ENCODE measurements at places on chromosomes 3 and 15. TPM values are rescaled to one million over a fixed set of nuclear protein-coding genes. Genes with fewer than 3 reads are reported as not detected.
A peak's percentile ranks its signal among the peaks of the same experiment; 100 is the strongest.

Gene CLDN11
- total RNA-seq = 28.7 TPM

DNA sequence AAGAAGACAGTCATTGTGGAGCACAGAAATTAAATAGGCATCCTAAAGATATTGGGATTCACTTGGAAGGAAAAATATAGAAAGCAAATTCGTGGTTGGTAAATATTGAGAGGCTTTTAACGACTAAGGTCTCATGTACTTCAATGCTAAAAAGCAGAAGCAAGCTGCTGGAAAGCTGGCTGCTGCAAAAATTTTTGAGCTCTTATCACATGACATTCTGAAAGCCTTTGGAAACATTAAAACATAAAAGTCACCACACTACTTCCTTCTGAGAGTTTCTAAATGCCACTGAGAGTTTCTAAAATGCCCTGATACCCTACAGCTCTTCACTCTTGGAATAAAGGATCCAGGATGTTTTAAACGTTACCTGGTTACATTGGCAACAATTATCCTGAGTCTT is 39.0 kb upstream of the CBLB start:
- no peak for DNase-seq

DNA sequence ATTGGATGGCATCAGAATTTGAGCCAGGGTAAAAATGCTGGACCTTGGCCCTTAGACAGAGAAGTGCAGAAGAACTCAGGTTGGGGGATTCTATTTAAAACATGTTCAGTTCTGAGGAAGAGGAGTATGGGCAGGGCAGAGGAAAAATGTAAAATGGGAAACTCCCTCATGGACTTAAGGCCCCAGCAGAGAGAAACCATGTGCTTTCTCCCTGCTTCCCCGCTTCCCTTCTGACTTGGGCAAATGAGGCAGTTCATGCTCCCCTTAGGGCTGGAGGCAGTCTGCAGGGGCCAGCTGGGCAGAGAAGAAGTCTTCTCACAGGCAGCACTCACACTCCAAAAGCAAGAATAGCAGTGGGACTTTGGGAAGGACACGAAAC is 9.9 kb upstream of the NUDT16 start:
- DNase-seq = no peak

DNA sequence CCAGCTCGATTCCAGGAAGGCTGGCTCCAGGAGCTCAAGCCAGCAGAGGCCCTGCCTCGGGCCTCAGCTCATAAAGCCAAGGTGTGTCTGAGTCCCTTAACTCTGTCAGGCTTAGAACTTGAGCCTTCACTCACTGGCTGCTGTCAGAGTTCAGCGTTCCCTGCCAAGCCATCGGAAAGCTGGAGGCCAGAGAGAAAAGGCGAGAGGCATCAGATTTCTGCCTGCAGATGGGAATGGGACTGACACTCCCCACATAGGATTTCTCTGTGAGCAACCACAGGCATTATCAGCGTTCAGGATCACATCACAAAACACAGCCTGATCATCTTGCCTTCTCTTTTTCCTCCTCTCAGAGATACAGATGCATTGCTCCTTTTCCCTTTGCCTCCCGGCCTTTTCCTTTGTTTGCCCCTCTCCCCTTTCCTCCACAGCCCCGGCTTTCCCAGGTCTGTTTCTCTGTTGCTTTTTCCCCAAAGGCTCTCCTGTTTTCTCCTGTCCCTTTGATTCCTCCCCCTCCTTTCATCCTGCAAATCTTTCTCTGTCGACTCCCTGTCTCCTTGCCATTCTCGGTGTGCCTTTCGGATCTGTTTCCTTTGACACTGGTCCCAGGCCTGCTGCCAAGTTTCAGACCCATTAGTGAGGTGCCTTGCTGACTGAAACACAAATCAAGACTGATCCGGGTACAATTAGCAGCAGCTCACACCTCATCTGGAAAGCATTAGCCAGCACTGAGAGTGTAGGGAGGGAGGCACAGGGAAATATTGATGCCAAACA is 44.5 kb upstream of the BOC start:
- DNase-seq = peak; percentile 22

All from MG63 (cell line).